Peyer's patch (tissue), 4 donors: ENCODE measurements at places on chromosomes 6 and 20. TPM values are rescaled to one million over a fixed set of nuclear protein-coding genes. Genes with fewer than 3 reads are reported as not detected.
A peak's percentile ranks its signal among the peaks of the same experiment; 100 is the strongest.

DNA sequence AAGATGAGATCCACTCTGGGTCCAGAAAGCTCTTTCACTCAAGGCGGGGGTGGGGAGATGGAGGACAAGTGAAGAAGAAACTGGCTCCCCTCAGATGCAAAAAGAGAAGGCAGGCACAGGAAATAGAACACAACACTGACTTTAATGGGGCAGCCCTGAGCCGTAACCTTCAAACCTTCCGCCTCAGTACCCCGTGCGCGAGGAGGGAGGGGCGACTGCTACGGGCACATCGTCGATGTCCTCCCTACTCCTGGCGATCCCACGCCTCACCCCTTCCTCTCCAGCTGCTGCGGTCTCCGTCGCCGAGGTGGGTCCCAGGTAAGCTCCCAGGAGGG is 3.9 kb downstream of the SPEF1 start:
- no peak for DNase-seq
- H3K27ac ChIP-seq, result no peak overlapping the region
- H3K36me3 ChIP-seq, result no peaks in the 10 kb centered on the region
- H3K4me1 ChIP-seq, result peaks cover 4% of the 10 kb centered on the region
- H3K4me3 ChIP-seq, result peak overlapping the region; percentile 59

DNA sequence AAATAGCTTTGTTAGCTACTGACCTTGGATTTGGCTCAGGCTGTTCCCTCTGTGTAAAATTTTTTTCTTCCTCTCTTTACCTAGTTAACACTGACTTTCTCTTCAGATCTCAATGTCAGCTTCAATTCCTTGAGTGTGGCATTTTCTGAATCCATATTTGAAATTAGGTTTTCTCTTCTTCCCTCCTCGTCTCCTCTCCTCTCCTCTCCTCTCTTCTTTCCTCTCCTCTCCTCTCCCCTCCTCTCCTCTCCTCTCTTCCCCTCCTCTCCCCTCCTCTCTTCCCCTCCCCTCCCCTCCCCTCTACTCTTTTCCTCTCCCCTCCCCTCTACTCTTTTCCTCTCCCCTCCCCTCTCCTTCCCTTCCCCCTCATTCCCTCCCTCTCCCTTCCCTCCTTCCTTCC is 453.3 kb downstream of the BMP2 start:
- H3K4me1 ChIP-seq, result no peaks in the 10 kb centered on the region
- no peaks in the 10 kb centered on the region for H3K27me3 ChIP-seq
- no peak overlapping the region for H3K4me3 ChIP-seq
- DNase-seq, result no peak
- H3K27ac ChIP-seq, result no peak overlapping the region
- no peaks in the 10 kb centered on the region for H3K36me3 ChIP-seq

DNA sequence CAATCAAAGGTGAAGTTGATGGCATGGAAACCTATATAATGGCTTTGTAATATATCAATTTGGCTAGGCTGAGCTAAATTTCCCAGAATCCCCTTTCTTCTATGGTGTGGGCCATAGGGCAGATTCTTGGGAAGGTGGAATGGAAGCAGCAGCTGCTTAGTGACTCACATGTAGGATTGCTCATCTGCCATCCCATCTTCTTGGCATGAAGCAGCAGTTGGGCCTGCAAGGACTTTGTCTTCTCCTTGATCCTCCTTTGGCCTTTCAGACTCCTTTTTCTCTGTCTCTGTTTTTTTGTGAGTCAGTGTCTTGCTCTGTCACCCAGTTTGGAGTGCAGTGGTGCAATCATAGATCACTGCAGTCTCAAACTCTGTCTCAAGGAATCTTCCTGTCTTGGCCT is 52.6 kb upstream of the CEP162 start:
- no peak overlapping the region for H3K27ac ChIP-seq
- H3K36me3 ChIP-seq, result no peaks in the 10 kb centered on the region
- H3K4me1 ChIP-seq, result no peaks in the 10 kb centered on the region
- H3K4me3 ChIP-seq, result no peak overlapping the region
- no peak for DNase-seq

DNA sequence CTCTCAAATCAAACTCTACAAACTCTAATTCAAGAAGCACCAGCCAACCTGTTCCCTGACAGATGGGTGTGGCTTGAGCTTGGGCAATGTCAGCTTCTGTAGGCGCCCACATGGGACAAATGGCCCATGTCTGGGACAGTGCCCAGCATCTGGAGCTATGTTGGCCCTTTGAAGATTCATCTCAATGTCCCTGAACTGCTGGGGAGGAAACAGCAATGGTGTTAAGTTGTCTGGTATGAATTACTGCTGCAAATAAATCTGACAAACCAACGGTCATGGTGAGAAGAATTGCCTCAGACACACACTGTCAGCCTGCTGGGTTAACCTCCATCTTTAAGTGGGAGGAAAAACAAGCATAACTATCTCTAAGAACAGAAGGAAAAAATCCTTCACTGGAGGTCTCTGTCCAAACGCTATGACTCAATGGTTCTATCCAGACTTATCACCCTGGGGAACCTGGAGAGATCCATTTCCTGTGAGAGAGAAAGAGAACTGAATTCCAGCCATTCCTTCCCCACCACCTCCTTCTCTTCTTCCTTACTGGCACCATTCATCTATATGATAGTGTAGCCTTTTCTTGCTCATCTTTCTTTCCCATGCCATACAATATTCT is 274.9 kb downstream of the CDH26 start:
- DNase-seq, result no peak
- H3K36me3 ChIP-seq, result no peaks in the 10 kb centered on the region
- H3K27me3 ChIP-seq, result no peaks in the 10 kb centered on the region
- H3K4me1 ChIP-seq, result no peaks in the 10 kb centered on the region
- no peak overlapping the region for H3K4me3 ChIP-seq

The HDAC2 gene
- total RNA-seq, result 39.6 TPM

DNA sequence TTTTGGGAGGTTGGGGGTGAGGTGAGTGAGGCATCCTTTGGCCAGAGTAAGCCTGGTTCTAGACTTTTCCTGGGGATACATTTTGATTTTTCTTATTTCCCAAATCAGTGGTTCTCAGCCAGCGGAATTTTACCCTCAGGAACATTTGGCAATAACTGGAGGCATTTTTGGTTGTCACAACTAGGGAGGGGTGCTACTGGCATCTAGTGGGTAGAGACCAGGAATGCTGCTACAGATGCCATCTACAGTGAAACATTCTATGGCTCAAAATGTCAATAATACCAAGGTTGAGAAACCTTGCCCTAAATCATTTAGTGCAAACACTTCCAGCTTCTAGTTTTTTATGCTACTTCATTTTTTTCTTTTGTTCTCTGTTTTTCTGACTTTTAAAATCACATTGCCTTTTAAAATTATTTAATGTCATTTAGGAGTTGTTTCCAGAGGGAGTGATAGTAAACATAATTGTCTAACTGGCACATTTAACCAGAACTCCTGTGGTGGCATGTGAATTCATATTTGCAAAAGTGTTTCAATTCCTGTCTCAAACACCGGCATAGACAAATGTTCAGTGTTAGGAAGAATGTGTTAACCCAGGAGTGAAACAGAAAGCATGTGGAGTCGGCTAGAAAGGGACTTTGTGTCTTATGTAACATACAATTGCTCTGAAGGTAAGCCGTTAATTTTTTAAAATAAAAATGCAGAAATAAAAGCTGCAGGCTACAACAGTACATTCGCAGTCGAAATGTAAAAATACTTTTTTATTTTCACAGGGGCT is 59.0 kb downstream of the QRSL1 start:
- DNase-seq, result no peak
- H3K27me3 ChIP-seq, result no peaks in the 10 kb centered on the region
- no peak overlapping the region for H3K4me3 ChIP-seq
- H3K27ac ChIP-seq, result no peak overlapping the region
- H3K36me3 ChIP-seq, result no peaks in the 10 kb centered on the region

The AMD1 gene
- total RNA-seq, result 61.9 TPM

DNA sequence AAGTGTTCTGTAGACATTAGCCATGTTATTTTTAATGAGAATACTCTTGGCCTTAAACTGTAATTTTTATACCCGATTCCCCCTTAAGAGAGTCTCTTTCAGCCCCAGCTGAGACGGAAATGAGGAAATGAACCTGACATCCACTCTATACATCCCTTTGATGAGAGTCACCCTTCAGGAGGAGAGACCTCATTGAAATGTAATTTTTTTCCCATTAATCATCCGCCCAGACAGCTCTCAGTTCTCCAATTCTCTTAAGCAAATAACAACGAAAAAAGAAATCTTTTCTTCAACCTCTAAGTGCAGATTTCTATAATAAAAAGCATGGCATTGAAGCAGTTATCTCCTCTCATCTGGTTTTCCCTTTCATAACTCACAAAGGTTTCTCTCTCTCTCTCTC is 243.8 kb upstream of the PMEPA1 start:
- no peaks in the 10 kb centered on the region for H3K36me3 ChIP-seq
- H3K27ac ChIP-seq, result no peak overlapping the region
- no peaks in the 10 kb centered on the region for H3K27me3 ChIP-seq

- no peaks in the 10 kb centered on the region for H3K36me3 ChIP-seq
- no peak overlapping the region for H3K4me3 ChIP-seq
- H3K4me1 ChIP-seq, result no peaks in the 10 kb centered on the region
These were observed 289.9 kb downstream of the CD109 start for GRCh38 chr6:73985891-73986290.

DNA sequence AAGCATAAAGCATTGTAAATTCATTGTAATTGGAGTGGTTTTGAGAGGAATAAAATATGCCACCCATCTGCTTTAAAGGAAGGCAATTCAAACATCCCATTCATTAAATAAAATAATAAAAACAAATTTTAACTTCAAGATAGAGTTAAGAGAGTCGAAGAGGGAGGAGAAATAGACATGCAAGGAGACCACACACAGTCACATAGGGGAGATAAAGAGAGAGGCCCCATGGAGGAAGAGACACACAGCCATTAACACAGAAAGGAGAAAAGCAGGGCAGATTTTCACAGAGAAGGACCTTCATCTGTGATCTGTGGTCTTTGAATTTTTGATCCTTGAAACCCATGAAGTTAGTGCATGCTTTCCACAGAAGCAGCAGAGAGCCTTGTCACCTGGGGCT is 214.3 kb upstream of the TCF21 start:
- no peaks in the 10 kb centered on the region for H3K36me3 ChIP-seq
- H3K4me3 ChIP-seq, result no peak overlapping the region
- no peak overlapping the region for H3K27ac ChIP-seq
- no peaks in the 10 kb centered on the region for H3K27me3 ChIP-seq
- H3K4me1 ChIP-seq, result no peaks in the 10 kb centered on the region
- DNase-seq, result no peak

- H3K27ac ChIP-seq, result no peak overlapping the region
- H3K4me3 ChIP-seq, result no peak overlapping the region
- no peaks in the 10 kb centered on the region for H3K27me3 ChIP-seq
- no peak for DNase-seq
These were observed 25.6 kb downstream of the L3MBTL1 start for GRCh38 chr20:43533060-43533459.

DNA sequence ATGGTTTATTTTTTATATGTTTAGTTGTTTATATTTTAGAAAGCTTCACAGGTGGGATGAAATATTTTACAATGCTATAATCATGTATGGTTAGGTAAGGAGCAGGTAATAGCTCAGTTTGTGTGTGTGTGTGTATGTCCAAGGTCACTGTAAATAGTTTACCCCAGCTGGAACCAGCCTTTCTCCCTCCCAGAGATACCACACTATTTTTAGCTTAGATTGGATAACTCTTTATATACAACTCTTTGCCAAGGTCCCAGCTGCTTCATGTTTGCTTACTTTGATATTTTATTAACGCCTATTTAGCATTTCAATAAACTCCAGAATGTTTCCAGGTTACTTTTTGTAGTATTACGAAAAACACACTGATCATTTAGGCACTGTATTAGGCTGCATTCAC is 1.8 kb upstream of the PEX7 start:
- no peak for DNase-seq
- no peak overlapping the region for H3K27ac ChIP-seq
- H3K36me3 ChIP-seq, result no peaks in the 10 kb centered on the region
- H3K4me1 ChIP-seq, result no peaks in the 10 kb centered on the region
- no peak overlapping the region for H3K4me3 ChIP-seq

The LY6G6F gene
- not detected for total RNA-seq

GRCh38 chr6:31814677-31815024 is 432 bp downstream of the HSPA1L start:
- no peaks in the 10 kb centered on the region for H3K36me3 ChIP-seq
- peak overlapping the region; percentile 91 for H3K27ac ChIP-seq
- peak overlapping the region; percentile 60 for H3K4me3 ChIP-seq
- peaks cover 28% of the 10 kb centered on the region for H3K4me1 ChIP-seq
- DNase-seq, result peak; percentile 93

The TTLL9 gene
- 1.7 TPM for total RNA-seq

- no peaks in the 10 kb centered on the region for H3K27me3 ChIP-seq
- DNase-seq, result no peak
- H3K4me1 ChIP-seq, result no peaks in the 10 kb centered on the region
- H3K4me3 ChIP-seq, result no peak overlapping the region
- no peaks in the 10 kb centered on the region for H3K36me3 ChIP-seq
- H3K27ac ChIP-seq, result no peak overlapping the region
These were observed 12.8 kb downstream of the BHLHE23 start for GRCh38 chr20:62993856-62994494.

- H3K27ac ChIP-seq, result no peak overlapping the region
- no peaks in the 10 kb centered on the region for H3K27me3 ChIP-seq
These were observed 79.3 kb downstream of the SLC22A3 start for GRCh38 chr6:160427312-160428068.

The LZTS3 gene
- total RNA-seq, result 36.3 TPM

The CAGE1 gene
- not detected for total RNA-seq

The VTA1 gene
- 43.8 TPM for total RNA-seq

- no peak overlapping the region for H3K4me3 ChIP-seq
- H3K36me3 ChIP-seq, result no peaks in the 10 kb centered on the region
- no peak overlapping the region for H3K27ac ChIP-seq
- H3K4me1 ChIP-seq, result no peaks in the 10 kb centered on the region
- no peak for DNase-seq
These were observed 95.4 kb upstream of the CEP85L start for GRCh38 chr6:118746825-118747174.

DNA sequence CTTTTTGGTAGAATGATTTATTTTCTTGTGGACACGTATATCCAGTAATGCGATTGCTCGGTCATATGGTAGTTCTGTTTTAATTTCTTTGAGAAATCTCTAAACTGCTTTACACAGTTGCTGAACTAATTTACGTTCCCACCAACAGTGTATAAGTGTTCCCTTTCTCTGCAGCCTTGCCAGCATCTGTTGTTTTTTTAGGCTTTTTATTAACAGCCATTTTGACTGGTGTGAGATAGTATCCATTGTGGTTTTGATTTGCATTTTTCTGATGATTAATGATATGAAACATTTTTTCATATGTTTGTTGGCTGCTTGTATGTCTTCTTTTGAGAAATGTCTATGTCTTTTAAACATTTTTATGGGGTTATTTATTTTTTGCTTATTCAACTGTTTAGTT is 196.7 kb downstream of the MOXD1 start:
- no peaks in the 10 kb centered on the region for H3K4me1 ChIP-seq
- no peak overlapping the region for H3K4me3 ChIP-seq
- no peak for DNase-seq
- H3K36me3 ChIP-seq, result no peaks in the 10 kb centered on the region
- H3K27ac ChIP-seq, result no peak overlapping the region

GRCh38 chr20:33777816-33778215 is 33.3 kb upstream of the CHMP4B start:
- H3K4me1 ChIP-seq, result peaks cover 4% of the 10 kb centered on the region
- H3K36me3 ChIP-seq, result no peaks in the 10 kb centered on the region
- no peak for DNase-seq
- H3K4me3 ChIP-seq, result no peak overlapping the region
- peak overlapping the region; percentile 75 for H3K27ac ChIP-seq
